ENCODE measurements at places on chromosomes 4 and X.

DNA sequence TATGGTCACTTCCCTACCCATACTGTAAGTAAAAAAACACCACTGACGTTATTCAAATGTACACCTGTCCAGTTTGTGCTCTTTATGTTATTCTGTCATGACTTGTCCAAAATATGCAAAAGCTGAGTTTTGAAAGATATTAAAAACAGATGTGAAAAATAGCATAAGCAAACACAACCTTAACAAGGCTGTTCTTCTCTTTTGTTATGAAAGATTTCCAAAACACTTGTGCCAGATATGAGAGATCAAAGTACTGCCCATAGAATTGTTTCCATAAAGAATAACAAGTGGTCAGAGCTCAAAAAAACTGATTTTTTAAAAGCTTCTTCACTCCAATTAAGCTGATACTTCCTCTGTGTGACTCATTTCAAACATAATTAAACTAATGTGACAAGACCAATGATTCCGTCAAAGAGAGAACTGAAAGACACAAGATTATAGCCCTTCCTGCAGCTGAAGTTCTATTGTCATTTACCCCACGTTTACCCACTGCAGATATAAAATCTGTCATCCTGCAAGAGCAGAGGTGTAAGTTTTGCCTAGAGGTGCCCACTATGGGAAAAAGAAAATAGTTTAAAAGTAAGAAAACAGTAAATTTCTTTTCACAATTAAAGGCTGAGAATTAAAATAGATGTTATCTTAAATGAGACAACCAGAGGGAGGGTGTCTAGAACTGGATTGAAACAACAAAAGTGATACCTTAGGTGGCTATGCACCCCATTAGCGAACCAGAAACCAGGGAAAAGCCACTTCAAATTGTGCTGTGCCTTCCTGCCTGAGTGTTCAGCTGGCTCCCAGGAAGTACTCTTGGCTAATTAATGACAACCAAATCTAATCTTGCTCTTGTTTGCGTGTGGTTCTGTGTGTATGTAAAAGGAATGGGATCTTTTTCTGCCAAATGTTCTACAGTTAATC is 30.1 kb downstream of the RASSF6 start:
- DNase-seq: no peak

GRCh38 chr4:182289809-182290208 is 46.6 kb downstream of the TENM3 start:
- no peak for DNase-seq

GRCh38 chr4:180828455-180829018 is 1414.7 kb upstream of the TENM3 start:
- no peak for DNase-seq

DNA sequence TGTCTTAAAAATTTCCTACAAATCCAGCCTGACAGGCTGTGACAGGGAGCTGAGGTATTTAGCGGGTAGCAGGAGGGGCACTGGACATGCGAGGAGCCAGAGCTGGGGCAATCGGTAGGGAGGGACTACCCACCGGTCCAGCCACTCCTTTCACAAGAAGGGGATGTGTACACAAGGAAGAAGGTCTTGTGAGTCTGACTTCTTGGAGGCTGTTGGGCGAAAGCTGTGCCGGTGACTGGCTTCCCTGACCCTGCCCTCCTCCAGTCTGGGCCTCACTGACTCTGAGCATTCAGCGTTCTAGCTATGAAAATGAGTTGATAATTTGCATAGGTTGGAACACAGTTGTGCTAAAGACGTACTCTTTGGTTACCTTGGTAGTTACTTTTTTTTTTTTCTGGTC is 12.7 kb upstream of the CXCL8 start:
- DNase-seq: no peak

GRCh38 chr4:95651891-95652290 is 103.1 kb upstream of the UNC5C start:
- no peak for DNase-seq

GRCh38 chr4:66927937-66928336 is 617.4 kb downstream of the CENPC start:
- DNase-seq: no peak

GRCh38 chr4:53012738-53013137 is 150.6 kb downstream of the RASL11B start:
- peak; percentile 28 for DNase-seq

DNA sequence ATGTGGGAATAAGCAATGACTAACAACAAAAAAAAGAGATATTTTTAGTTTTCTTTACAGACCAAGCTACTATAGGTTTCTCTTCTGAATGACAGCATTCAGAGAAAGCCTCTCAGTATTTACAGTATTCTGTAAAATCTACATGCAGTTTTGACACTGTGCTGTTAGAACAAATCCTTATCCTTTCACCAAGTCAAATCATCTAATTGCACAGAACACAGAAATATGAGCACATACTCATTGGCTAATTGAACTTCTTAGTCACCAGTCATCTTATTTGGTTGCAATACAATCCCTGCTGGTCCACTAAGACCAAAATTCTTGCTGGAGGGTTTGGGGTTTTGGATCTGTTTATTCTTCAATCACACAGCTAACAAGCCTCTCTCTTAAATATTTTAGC is 5.7 kb downstream of the ACOT9 start:
- no peak for DNase-seq

GRCh38 chr4:10140866-10141759 is 24.5 kb upstream of the WDR1 start:
- DNase-seq: no peak

DNA sequence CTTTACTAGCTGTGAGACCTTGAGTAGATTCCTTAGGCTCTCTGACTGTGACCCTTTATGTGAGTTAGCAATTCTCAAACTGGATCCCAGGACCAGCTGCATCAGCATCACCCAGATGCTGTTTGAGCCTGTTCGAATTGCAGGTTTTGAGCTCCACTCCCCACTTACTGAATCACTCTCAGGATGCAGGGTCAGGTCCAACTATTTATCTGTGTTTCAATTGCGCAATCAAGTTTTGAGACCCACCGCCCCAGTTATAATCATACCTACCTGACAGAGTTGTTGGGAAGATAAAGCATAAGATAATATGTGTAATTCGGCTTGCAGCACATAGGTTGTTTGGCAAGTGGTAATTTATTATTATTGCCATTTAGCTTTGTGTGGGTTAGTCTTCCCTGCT is 155.8 kb upstream of the DGKK start:
- no peak for DNase-seq

GRCh38 chr4:88674979-88675378 is 22.6 kb downstream of the NAP1L5 start:
- no peak for DNase-seq

DNA sequence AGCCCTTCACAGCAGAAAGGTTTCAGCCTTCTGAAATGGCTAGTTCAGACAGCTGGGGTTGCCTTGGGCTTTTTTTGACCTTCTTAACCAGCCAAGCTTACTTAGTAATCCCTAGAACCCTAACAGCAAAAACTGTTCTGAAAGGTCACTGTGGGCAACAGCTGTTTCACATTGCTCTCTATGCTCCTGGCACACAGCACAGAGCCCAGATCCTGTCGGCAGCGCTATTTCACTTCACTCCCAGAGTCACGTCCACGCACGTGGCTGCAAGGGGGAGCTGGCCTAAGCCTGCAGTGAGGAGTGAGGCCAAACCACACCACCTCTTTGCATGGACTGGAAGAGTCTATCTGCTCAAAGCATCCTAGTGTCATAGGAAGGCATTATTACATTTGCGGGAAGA is 32.0 kb upstream of the STS start:
- no peak for DNase-seq

DNA sequence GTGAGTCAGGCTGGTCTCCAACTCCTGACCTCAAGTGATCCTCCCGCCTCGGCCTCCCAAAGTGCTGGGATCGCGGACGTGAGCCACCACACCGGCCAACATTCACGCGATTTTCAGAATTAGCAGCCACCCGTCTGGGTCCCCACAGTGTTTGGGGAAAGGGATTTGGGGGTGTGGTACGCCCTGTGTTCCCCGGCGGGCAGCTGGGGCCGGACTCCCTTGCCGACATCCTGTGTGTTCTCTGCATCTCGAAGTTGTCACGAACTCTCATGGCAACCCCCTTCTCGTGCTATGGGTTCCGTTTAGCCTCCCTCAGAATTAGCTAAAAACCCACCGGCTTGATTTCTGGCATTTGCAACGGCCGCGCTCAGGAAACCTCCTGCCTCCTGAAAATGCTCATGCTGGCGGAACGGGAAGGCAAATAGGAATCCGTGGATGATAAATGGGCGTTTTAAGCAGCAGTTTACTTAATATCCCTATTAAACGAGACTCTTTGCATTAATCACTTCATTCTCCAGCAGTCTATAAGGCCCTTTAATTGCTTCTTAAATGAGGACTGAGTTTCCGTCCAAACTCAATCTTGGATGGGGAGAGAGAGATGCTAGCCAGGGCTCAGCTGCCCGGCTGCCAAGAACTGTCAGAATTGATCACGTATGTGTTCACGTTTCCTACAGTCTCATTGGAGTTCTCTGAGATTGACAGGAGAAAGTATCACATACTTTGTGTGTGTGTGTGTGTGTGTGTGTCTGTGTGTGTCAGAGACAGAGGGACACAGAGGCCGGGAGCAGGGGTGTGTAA is 78.9 kb upstream of the PPP2R3B start:
- DNase-seq: no peak

DNA sequence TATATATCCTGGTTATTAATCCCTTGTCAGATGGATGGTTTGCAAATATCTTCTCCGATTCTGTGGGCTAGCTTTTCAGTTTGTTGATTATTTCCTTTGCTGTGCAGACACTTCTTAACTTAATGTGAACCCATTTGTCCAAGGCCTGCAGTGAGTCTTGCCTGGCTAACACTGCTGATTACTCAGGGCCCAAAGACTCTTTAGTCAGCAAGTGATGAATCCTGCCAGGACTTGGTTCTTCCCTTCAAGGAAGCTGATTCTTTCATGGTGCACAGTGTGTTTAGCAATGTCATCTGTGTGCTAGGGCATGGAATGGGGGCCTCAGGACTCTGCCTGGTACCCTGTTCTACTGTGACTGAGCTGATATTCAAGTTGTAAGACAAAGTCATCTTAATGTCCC is 81.8 kb upstream of the TEX13A start:
- no peak for DNase-seq

- DNase-seq: no peak
Observed at GRCh38 chr4:62622089-62622488, 1422.0 kb downstream of the ADGRL3 start.

GRCh38 chr4:184684491-184685189 is 35.1 kb downstream of the PRIMPOL start:
- DNase-seq: no peak

GRCh38 chrX:13803116-13803515 is 13.8 kb downstream of the GPM6B start:
- DNase-seq: no peak

DNA sequence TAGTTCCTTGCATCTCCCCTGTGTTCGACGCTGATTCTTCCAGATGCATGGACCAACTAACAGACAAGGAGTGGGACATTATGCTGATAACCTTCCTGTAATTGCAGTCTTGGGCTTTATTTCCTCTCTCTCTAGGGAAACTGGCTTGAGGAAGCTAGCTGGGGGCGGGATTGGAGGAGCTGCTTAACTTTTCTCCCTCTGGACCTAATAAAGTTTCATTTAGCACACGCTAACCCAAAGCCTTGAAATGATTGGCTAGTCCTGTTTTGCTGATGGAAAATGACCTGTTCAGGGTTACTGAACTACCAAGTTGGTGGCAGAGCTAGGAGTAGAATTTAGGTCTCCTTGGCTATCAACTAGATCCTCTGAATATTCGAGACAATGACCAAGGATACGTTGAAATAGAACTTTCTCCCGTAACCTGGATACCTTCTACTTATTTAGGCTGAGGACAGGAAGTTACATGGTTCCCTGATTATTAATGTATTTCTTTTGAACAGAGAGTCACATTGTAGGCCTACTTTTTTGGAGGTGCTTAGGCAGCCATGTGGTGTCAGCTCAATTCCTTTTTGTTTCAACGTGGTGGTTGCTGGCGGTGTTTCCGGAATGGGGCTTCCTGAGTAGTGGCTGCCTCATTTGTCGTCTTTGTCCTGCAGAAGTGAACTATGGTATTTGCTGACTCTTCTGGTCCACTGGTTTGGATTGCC is 2.0 kb downstream of the PGK1 start:
- peak; percentile 47 for DNase-seq

GRCh38 chr4:176499518-176499917 is 179.8 kb downstream of the SPCS3 start:
- no peak for DNase-seq

- no peak for DNase-seq
Observed at GRCh38 chrX:72621625-72622485, 49.2 kb upstream of the HDAC8 start.

- DNase-seq: peak; percentile 60
Observed at GRCh38 chr4:89254847-89255246, 52.8 kb downstream of the GPRIN3 start.

- no peak for DNase-seq
Observed at GRCh38 chr4:150217192-150217591, 138.9 kb downstream of the DCLK2 start.

DNA sequence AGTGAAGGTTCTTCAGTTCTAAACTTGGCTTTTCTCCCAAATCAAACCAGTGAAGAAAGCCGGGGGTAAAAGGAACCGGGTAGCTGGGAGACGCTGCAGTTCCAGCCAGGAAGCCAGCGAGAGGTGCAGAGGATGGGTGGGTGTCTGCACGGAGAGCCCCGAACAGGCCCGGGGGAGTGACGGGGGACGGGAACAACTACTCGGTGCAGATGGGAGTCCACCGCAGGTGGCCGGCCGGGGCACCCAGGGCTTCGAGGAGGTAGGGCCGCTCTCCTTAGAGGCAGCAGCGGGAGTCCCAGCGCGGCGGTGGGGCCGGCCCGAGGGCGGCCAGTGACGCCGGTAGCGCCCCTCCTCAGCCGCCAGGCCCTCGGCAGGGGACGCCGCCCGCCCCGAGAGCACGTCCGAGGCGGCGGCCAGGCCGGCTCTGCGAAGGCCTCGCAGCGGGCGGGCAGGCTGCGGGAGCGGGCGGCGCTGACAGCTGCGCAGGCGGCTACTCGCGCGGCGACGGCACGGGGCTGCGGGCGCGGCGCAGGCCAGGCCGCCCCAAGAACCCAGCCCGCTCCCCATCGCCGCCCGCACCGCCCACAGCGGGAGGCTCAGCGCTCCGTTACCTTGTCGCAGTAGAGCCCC is 449 bp downstream of the FBXL5 start:
- peak; percentile 51 for DNase-seq

DNA sequence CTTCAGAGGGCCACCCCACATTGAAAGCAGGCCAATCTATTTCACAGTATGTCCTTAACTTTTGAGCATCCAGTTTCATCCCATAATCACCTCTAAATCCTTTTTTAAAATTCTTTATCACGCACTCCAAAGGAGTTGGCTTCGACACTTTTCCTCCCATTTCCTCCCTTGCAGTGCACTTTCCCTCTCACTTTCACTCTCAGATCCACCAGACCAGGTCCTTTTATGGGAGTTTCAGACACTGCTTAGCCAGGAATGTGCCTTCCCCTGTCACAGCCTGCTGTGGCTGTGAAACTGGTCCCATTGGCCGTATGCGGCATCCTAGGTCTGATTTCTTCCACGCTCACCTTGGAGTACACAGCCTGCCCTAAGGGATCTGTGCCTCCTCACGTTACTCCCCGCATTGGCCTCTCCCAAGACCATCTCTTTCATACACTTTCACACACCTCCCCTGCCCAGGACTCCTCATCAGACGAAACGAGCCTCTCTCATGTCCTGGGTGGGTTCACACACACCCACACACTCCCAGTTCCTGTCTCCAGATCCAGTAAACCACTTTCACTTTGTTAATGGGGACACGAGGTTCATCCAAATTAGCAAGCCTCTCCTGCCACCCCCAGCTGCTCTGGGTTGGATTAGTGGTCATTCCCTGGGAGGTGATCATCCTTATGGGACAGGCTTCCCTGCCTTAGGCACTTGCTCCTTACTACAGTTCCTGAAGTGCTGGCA is 10.0 kb upstream of the RHOXF2B start:
- DNase-seq: no peak

Measured in CD4-positive, alpha-beta T cell treated with Interleukin-6 for 4 hours (primary cell).